ENCODE measurements at places on chromosomes 5 and 9.

GRCh38 chr9:32899181-32899580 lies 102.2 kb downstream of the APTX start:
- no peak for DNase-seq

DNA sequence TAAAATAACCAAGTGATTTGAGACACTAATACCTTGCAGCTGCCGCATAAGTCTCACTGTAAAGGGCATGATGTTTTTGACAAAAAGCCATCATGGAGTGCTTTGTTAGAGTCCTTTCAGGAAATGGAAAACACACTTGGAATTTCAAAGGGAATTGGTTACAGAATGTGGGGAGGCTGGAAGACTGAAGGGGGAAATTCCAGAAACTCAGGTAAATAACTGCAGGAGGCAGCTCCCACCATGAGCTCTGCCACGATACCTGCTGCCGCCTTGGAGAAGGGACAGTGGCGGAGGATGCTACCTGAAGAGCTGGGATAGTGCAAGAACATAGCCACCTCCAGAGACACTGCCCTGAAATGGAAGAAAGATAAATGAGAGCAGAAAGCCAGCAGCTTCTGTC lies 66.9 kb downstream of the PRKACG start:
- DNase-seq: no peak

DNA sequence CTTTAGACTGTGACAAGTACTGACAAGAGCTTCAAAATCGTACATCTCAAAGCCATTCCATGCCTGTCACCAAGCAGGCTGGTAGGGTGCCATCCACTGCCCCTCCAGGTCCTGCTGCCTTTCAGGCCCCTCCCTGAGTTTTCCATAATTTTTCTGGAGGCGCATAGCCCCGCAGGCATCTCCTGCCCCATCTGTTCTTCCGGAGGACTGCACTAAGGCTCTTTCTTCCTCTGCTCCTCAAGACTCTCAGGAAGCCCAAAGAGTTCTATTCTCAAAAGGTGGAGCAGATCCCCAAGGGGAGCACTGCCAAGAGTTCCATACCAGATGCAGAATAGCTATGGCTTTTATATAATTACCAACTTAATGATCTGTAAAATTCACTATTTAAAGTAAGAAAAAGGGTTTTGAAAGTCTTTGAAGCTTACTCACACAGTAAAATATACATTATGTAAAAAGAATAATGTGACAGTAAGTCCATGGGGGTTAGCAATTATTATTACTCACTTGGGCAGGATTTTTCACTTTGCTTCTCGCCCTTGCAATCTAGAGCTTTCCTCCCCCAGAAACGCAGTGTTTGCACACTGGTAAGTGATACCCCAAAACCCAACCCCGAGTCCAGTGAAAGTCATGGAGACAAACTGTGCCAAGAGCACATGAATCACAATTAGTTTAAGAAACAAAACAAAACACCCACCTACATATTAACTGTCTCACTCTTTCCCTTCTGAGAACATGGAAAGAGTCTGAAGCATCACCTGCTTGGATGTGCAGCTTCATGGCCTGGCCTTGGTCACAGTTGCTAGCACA lies 114.1 kb upstream of the DAPK1 start:
- DNase-seq: no peak

GRCh38 chr9:105205787-105206495 lies 38.5 kb upstream of the SLC44A1 start:
- no peak for DNase-seq

GRCh38 chr9:114263853-114264510 lies 58.9 kb upstream of the ORM1 start:
- DNase-seq: no peak

DNA sequence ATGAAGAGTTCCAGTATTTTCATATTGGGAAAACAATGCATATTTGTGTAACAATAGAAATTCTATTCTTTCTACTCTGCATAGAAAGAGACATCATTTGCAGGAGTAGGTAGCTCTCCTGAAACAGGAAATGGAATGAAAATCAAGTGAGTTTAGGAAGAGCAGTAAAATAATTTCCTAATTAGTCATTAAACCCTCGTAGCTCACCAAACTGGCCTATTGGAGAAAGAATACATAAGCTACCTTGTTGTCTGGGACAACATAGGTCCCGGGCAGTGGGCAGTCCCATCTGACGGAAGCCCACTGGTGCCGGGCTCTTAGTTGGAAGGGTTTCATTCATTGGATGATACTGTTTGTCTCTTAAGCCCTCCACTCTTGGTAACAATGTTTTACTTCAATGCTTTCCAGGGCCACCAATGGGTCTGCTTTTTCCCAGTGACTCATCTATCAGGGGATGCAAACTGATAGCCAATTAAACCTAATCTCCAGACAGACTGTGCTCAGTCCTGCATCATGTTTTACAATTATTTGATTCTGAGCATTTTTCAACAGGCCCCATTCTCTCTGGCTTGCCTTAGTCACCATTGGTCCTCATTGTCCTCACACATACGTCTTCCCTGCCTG lies 46.5 kb downstream of the GNA14 start:
- DNase-seq: peak; percentile 18

DNA sequence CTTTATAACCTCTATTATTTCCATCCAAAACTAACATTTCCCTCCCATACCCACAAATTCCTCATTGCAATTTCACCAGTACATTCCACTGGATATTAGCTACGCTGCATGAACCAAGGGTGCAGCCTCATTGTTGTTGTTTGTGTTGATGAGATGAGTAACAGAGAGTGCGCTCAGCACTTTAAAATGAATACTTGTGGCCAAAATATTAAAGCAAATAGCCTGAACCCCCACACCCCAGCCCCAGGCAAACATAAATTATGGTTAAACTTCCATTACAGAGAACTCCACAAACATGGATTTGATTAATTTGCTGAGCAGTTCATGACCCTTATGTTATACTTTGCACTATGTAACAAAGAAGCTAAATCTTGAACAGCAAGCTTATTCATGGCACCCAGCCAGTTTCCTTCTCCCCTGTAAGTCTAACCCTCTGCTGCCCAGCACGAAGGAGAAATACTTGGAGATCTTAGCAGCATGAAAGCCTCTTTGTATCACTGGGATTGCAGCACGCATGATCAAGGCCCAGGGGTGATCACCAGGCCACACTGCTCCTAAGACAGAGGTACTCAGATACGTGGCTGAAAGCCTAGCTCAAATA lies 205.0 kb downstream of the DOCK8 start:
- DNase-seq: no peak

GRCh38 chr9:98925956-98926355 lies 17.8 kb upstream of the COL15A1 start:
- DNase-seq: no peak

DNA sequence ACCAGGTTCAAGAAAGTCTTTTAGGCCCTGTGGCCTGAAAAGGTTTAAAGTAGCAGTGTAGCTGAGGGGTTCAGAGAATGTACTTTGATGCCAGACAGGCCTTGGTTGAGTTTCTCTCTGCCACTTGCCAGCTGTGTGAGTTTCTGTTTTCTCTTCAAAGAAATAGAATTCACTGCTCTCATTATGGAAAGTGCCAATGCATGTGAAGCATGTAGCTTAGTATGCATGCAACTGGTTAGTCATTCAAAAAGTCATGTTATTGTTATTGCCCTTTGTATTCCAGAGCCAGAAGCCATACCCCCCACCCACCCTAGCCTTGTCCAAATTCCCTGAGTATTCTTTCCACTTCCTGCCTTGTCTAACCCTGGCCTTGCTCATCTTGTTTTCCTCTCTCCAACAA lies 101.7 kb downstream of the ADRB2 start:
- DNase-seq: no peak

DNA sequence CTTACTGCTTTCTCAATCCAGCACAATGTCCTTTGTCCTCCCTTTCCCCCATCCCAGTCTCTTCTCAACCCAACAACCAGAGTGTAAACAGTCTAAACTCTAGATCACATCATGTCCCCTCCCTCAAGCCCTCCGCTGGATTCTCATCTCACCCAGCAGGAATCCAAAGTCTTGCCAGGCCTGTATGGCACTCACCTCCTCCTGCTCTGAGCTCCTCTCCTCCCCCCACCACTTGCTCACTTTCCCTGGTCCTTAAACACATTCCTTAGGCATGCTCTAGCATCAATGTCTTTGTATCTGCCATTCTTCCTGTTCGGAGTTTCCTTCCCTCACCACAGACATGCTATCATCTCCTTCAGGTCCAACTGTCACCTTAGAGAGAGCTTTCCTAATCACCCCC lies 78.8 kb downstream of the NIPSNAP3B start:
- no peak for DNase-seq

DNA sequence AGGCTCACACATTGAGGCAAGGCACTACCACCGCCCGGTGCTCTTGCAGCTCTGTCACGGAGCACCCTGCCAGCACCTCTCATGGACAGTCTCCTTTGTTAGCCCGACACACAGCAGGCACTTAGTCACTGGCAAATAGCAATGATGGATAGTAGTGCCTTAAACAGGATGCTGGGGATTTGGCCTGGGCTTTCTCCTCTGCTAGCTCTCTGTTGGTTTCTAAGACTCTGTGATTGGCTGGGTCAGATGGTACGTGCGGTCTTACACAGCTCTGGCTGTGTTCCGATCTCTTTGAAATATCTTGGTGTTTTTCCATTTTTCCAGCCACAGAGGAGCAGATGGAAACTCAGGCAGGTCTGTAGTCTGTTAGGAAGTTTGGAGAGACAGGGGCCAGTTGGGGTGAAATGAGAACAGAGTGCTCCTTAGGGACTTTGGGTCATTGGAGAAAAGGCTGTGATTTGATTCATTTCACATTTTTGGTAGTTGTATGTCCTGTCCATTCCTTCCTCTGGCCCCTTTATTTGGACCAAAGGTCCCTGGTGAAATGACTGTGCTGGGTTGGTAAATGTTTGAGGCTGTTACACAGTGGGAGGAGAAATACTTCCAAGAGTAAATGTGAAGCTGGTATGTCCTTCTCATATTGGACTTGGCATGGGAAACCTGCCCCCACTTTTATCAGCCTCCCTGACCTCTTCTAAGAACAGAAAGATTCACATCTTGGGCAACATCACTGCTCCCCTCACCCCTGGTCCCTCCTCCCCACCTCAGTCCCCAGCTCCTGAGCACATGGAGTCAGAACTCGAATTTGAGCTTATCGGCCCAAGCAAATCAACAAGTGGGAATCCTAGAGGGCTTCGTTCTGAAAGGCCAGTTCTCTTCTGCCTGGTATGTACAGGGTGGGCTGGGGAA lies 3.4 kb downstream of the SMIM3 start:
- no peak for DNase-seq

GRCh38 chr9:123120953-123121352 lies 87.5 kb downstream of the GPR21 start:
- DNase-seq: no peak

DNA sequence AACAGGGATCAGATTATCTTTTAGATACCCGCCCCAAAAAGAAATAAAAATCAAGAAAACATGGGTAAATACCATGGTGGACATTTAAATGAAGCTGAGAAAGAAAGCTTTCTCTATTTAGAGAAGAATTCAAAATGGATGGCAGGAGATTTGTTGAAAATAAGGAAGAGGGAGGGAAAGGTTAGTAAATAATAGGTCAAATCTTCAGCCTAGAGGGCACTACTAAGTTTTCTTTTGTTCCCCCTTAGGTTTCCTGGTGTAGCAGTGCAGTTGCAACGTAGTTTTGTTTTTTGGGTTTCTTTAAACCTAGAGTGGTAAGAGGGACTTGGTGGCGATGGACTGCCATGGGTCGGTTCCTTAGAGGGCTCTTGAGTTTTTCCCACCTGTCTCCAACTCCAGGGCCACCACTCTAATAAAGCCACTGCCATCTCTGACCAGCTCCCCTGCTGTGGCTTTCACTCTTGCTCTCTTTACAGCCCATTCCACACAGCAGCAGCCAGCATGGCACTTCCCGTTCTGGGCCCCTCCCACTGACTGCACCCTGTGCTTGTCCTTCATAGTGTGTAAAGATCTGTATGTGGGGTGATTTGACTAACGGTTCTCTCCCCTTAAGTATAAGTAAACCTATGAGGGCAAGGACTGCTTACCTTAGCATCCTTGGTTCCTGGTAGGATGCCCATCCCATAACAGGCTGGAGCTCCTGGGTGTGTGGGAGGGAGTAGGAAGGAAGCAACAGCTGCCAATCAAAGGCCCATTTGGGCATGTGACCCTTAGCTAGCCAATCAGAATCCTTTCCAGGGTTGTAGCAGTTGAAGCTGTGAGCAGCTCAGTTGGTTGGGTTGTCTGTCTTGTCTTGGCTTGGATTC lies 118.3 kb downstream of the SLC1A3 start:
- DNase-seq: peak; percentile 60

DNA sequence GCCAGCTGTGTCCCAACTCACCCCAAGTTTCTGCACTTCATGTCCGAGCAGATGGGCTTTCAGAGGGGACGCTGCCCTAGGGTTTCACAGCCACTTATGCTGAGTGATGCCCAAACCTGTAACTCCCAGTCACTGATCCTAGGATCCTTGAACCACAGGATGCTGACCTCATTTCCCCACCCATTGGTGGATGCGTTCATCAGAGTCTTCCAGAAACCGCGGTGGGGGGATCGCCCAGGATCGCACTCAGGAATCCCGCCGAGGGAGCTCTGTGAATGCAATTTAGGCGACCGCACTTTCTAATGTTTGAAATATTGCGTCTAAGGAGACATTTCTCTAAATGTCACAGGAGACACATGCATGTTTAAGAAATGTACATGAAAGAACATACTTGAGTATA lies 212.3 kb upstream of the IRX4 start:
- no peak for DNase-seq

GRCh38 chr9:96219026-96219899 lies 82.7 kb downstream of the HSD17B3 start:
- no peak for DNase-seq

DNA sequence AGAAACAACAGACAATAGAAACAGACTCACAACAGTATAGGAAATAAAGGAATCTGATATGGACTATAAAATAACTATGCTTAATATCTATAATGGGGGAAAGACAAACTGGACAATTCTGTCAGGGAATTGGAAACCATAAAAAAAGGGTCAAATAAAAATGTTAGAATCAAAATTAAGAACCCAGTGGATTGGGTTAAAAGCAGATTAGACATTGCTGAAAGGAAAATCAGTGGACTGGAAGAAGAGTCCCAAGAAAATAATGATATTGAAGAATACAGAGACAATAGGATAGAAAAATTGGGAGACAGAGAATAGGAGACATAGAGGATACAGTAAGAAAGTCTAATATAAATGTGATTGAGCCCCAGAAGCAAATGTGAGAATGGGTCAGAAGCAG lies 199.2 kb downstream of the PBX3 start:
- DNase-seq: no peak

GRCh38 chr5:13957032-13957645 lies 12.7 kb upstream of the DNAH5 start:
- peak; percentile 57 for DNase-seq
